Heart left ventricle (tissue), 16 donors: ENCODE measurements at places on chromosomes 3 and 15. TPM values are rescaled to one million over a fixed set of nuclear protein-coding genes. Genes with fewer than 3 reads are reported as not detected.
A peak's percentile ranks its signal among the peaks of the same experiment; 100 is the strongest.

- no peak overlapping the region for H3K27ac ChIP-seq
- no peaks in the 10 kb centered on the region for H3K36me3 ChIP-seq
- DNase-seq = no peak
- no peaks in the 10 kb centered on the region for H3K27me3 ChIP-seq
- H3K4me3 ChIP-seq = no peak overlapping the region
Measured at GRCh38 chr3:178508443-178508825, 27.8 kb upstream of the KCNMB2 start.

DNA sequence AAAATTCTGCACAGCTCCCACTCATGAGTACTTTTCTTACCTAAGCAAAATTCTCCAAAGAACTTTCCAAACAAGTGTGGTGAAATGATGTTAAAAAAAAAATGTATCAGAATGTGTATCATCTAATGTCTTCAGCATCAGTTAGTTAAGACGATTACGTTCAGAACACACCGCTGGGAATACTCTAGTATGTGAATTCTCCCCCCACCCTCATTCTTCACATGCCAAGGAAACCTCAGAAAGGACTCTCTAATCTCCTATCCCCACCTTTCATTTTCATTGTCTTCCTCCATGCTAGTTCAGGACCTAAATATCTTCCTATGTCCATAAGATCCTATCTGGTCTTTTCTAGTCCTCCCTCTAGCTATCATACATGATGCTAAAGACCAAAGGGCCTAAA, 457.4 kb downstream of the SHQ1 start:
- no peaks in the 10 kb centered on the region for H3K27me3 ChIP-seq
- no peak overlapping the region for H3K27ac ChIP-seq
- no peaks in the 10 kb centered on the region for H3K36me3 ChIP-seq
- H3K4me3 ChIP-seq = no peak overlapping the region

DNA sequence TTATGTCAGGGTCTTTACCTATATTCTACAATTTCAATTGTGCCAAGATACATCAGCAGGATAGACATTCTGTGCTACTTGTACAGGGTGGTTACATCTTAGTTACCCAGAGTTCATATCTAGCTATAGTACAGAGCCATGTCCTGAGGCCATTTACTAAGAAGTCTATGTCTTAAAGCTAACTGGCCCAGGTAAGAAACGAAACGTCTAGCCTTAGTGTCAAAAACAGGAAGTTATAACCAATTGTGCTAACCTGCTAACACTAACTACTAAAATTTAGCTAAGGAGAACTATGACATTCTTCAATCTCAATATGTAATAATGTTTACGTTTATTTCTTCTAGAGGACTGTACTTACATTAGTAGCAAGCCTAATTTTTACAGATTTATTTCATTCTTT, 717.2 kb upstream of the UBE2E2 start:
- H3K4me3 ChIP-seq = no peak overlapping the region
- H3K4me1 ChIP-seq = no peaks in the 10 kb centered on the region
- no peaks in the 10 kb centered on the region for H3K36me3 ChIP-seq

DNA sequence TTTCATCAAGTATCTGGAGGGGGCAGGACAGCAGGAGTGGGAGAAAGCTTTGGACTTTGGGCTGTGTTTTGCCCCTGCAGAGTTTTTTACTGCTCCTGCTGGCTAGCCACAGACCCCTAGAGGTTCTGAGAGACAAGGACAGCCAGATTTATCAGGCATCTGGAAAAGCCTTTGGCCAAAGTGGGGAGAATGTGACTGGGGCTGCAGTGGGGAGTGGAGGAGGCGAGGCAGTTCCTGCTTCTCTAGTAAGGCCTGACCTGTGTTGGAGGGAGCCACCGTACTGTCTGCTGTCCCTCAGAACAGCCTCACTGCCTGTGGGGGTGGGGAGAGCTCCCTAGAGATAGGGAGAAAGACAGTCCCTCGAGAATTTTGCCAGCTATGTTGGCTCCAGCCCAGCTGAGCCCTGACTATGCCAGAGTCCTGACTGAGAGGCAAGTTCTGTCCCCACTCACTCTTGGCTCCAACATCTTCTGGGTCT, 2.2 kb downstream of the ALPK3 start:
- peaks cover 13% of the 10 kb centered on the region for H3K4me1 ChIP-seq
- peak overlapping the region; percentile 74 for H3K4me3 ChIP-seq
- peak overlapping the region; percentile 97 for H3K27ac ChIP-seq
- H3K27me3 ChIP-seq = no peaks in the 10 kb centered on the region
- no peaks in the 10 kb centered on the region for H3K36me3 ChIP-seq
- peak; percentile 79 for DNase-seq

The DIS3L gene
- total RNA-seq = 38.8 TPM

DNA sequence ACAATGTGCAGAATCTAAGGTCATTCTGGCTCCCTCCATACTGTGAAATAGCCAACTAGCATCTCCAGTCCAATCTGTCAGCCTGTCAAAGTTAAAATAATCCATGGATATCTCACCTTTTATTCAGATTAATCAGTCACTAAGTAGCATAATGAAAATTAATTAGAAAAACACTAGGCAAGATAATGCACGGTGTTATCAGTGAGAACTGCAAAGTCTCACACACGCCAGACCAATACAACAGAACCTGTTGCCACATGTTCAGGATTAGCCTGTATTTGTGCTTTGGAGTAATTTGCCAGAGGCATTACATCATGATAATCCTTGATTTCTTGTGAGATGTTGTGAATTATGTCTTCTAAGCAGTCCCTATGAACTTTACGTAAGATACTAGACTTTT, 820.4 kb upstream of the ALCAM start:
- no peaks in the 10 kb centered on the region for H3K4me1 ChIP-seq
- no peak overlapping the region for H3K27ac ChIP-seq
- no peaks in the 10 kb centered on the region for H3K36me3 ChIP-seq
- H3K27me3 ChIP-seq = no peaks in the 10 kb centered on the region

The SLC7A14 gene
- total RNA-seq = not detected

The TMC3 gene
- not detected for total RNA-seq
